ENCODE measurements at places on chromosomes 1 and 21.
A peak's percentile ranks its signal among the peaks of the same experiment; 100 is the strongest.

GRCh38 chr1:53669621-53670191 is 69.3 kb downstream of the GLIS1 start:
- DNase-seq = no peak

- no peak for DNase-seq
Measured at GRCh38 chr1:95504321-95504720, 270.3 kb downstream of the RWDD3 start.

GRCh38 chr1:153262462-153263157 is 3.1 kb downstream of the LORICRIN start:
- no peak for DNase-seq

- peak; percentile 52 for DNase-seq
Measured at GRCh38 chr1:42385283-42385682, 4.7 kb downstream of the RIMKLA start.

GRCh38 chr1:197954718-197955418 is 37.7 kb downstream of the LHX9 start:
- DNase-seq = no peak

GRCh38 chr1:64195081-64195395 is 8.4 kb upstream of the UBE2U start:
- DNase-seq = no peak

GRCh38 chr1:162357681-162358266 is 18.9 kb downstream of the SPATA46 start:
- peak; percentile 63 for DNase-seq
